ENCODE measurements at places on chromosomes 1 and 21.

GRCh38 chr1:31007462-31007991, 58.0 kb downstream of the PUM1 start:
- no peak for DNase-seq

DNA sequence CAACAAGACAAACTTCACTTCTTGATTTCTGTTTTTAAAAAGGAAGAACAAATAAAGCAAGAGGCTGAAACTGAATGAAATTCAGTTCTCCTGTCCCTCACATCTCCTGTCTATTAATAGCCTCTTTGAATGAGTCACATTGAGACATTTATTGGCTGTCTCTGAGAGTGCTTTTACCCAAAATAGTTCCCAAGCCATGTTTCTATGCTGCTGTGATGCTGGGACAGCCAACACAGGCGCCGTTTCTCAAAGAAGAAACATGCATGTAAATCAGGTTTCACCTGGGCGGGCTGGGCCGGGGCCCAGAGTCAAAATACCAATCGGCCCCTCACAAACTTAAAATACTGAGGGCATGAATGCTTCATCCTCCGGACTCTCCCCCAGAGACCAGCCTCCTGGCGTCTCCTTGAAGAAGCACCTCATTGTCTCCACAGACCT, 105.2 kb downstream of the EDEM3 start:
- DNase-seq: no peak

- DNase-seq: no peak
Measured at GRCh38 chr21:40164905-40165772, 297.9 kb downstream of the PCP4 start.

- DNase-seq: peak; percentile 70
Measured at GRCh38 chr1:62271948-62272728, 47.1 kb downstream of the KANK4 start.

GRCh38 chr1:25926731-25927496, 20.7 kb upstream of the STMN1 start:
- DNase-seq: no peak

GRCh38 chr1:40973912-40974311, 5.6 kb upstream of the CTPS1 start:
- DNase-seq: no peak

Data from SHP77 (cell line).